Left renal pelvis (tissue), 4 donors: ENCODE measurements at places on chromosomes 2 and 18. TPM values are rescaled to one million over a fixed set of nuclear protein-coding genes. Genes with fewer than 3 reads are reported as not detected.

CXCR4 gene
- polyA plus RNA-seq: 15.3 TPM

GRCh38 chr2:164935118-164936101 is 19.9 kb downstream of the SLC38A11 start:
- no peak for DNase-seq

DNA sequence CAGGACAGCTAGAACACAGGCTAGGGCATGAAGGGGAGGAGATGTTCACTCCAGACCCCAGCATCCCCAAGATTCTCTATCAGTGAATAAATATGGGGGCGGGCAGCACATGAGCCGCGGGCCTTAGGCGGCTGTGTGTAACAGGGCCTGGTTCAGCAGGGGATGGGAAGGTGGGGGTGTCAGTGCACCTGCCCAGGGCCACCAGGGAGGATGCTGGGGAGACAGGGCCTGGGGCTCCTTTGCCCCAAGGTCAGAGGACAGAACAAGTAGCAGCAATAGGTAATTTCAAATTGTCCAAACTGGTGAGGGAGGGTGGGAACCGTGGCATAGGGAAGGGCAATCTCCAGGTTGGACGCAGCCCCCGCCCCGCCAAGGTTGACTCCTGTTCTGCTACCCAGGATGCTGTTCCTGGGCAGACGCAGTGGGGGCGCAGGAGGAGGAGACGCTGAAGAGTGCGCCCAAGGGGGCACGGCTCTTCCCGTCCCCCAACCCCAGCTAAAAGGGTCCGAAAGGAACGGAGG is 16.2 kb downstream of the CYP26B1 start:
- DNase-seq: no peak

DNA sequence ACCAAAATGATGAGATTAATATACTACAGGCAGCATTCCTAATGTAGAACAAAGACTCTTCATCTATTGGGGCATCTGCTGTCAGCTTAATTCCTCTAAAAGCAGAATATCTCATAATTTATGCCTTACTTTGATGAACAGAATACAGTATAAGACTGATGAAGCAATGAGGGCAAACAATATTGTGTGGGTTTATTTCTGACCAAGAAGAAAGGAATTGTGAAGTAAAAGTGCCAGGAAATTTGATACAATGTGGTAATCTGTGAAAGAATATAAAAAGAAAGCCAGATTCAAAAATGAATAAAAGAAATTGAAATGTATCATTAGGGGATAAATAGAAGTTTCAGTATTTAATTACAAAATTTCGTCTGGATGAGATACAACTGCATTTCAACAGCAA is 78.8 kb upstream of the TTC21B start:
- no peak for DNase-seq

DNA sequence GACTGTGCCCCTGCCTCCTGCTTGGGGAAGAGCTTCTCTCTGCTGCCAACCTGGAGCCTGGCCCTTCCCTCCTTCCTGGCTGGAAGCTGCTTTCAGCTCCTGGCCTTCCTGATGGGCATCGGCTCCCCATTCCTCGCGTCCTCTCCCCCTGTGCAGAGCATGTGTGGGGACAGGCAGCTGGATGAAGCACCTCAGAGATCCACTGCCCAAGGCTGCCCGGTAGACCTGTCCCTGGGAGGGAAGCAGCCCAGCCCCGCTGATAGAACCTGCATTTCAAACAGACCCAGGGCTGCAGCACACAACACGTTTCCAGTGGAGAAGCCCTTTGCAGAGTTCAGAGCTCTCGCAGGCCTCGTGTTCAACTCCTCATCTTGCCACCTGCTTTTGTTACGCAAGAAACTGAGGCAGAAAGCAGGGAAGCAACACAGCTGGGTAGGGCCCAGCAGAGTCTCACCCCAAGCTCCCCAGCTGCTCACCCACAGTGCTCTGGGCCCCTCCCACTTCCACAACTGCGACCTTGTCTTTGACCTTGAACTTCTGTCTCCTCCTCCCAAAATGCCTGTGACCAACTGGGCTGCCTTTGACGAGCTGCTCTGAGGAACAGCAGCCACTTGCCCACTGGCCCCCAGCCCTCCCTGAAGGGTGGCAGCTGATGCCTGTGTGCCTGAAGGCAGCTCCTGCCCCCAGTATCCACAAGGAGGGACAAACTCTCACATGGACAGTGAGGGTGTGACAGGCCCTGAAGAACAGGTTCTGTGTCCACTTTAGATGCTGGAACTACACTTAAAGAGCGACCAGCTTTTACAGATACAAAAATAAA is 65.5 kb downstream of the PARD6G start:
- DNase-seq: no peak

DNA sequence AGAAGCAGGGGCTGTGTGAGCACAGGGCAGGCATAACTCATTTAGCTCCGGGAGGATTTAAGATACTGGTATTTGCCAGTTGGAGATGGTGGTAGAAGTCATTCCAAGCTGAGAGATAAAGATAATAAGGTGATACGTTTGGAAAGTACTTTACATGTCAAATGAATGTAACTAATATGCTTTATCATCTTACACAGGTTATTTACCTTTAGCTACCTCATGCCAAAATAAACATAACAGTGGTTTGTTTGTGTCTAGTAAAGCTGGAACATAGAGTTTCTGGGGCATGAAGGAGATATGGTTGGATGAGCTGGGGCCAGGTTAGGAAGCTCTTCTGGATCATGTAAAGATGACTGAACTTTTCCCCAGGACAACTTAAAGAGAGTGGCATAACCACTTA is 126.9 kb upstream of the PIK3C3 start:
- no peak for DNase-seq
